ENCODE measurements at places on chromosomes 13 and 19.
A peak's percentile ranks its signal among the peaks of the same experiment; 100 is the strongest.

GRCh38 chr19:50513746-50514345, at the start of gene ASPDH:
Gene ASPDH, minus strand, starts transcription at chr19:50513913. Its CDS starts 90 bp downstream, at chr19:50513823.
- no peak for DNase-seq

GRCh38 chr13:102198418-102199311, 203.2 kb downstream of the FGF14 start:
- no peak for DNase-seq

DNA sequence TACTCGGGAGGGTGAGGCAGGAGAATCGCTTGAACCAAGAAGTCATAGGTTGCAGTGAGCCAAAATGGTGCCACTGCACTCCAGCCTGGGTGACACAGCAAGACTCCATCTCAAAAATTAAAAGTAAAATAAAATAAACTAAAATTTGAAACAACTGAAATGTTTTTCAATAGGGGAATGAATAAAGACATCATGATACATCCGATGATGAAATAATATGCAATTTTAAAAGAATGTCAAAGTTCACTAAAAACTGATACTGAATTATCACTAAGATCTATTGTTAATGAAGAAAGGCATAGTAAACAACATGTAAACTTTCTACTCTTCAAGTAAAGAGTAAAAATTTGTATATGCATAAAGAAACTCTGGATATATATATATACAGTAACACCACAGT, 8.5 kb downstream of the CARD8 start:
- no peak for DNase-seq

- no peak for DNase-seq
Measured at GRCh38 chr19:17180997-17181702, 34.0 kb upstream of the USE1 start.

- no peak for DNase-seq
Measured at GRCh38 chr13:94339116-94339687, 140.3 kb downstream of the DCT start.

DNA sequence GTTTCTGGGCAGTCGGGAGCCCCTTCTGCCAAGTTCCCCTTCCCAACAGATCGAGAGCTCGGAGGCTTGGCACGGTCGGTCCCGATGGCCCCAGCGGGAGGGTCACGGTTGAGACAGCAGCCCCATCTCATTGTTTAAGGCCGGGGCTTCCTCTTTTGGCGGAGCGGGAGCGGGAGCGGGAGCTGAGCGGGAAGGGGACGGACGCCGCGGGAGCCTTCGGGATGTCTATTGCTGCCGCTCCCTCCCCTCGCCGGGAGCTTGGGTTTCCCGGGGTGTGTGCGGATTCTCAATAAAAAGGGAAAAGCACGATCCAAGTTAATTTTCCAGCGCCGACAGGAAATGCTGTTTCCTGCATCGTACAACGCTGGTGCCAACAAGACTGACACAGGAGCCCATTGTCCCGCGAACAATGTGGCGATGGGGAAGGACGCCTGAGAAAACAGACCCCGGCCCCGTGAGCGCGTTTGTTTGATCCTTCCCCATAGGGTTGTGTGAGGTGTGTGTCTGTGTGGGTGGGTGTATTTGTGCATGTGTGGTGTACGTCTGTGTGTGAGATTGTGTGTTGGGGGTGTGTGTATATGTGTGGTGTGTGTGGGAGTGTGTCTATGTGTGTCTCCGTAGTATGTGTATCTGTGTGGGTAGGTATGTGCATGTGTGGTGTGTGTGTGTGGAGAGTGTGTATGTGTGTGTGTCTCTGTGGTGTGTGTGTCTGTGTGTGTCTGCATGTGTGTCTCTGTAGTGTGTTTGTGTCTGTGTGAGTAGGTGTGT, 36.3 kb upstream of the FLT1 start:
- DNase-seq = no peak

- DNase-seq = no peak
Measured at GRCh38 chr13:99507986-99508385, 6.7 kb downstream of the TM9SF2 start.

- no peak for DNase-seq
Measured at GRCh38 chr13:20043207-20043925, 84.8 kb downstream of the ZMYM2 start.

- DNase-seq = no peak
Measured at GRCh38 chr19:36093146-36093662, 17.7 kb upstream of the OVOL3 start.

DNA sequence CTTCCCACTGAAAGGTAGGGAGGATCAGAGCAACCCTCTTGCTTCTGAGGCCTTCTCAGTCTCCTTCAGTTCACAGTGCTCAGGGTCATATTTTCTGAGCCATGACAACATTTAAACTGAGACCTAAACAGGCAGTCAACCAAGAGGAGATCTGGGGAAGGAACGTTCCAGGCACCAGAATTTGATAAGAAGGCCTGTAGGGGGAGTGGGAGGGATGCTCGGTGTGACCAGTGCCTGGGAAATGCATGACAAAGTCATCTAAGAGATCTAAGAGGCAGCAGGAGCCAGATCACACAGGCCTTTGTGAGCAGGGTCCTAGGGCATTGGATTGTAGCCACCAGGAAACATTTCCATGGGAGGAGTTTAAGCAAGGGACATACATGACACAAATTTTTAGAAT, 71.6 kb downstream of the SHISA2 start:
- DNase-seq = no peak

- no peak for DNase-seq
Measured at GRCh38 chr19:47111006-47111621, 2.5 kb downstream of the ZC3H4 start.

DNA sequence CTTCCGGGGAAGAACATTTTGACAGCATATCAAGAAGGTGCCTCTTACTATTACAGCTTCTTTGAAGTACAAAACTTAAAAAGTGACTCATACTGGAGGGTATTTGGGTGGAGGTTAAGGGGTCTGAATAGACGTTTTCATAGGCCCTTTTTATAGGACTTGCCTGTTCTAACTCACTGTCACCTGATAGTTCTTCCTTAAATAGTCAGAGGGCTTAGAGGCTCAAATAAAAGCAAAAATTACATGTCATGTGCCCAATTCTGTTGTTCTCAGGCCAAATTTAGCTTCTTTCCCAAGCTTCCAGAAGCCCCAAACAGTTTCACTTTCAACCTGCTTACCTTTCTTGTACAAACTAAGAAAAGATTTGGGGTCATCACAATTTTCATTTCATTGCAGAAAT, 16.1 kb upstream of the SLC46A3 start:
- DNase-seq = no peak

DNA sequence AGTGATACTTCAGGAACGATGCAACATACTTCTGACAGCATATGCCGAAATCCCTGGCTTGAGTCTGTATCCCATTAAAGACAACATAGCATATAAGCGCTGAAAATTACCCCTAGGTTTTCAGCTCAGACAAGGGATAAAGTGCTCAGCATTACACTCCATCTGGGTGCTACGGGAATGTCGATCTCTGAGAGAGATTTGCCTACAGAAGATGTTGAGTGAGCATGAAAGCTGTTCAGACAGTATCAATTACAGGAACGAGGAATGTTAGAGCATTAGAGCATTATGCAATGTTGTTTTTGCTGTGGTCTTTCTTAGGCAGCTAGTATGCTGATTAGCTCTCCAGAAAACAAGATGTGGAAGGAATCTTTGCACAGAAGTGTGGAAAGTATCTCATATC, 484.5 kb downstream of the LIG4 start:
- DNase-seq = peak; percentile 36

GRCh38 chr13:74090869-74091605, 43.2 kb downstream of the KLF12 start:
- DNase-seq = no peak

DNA sequence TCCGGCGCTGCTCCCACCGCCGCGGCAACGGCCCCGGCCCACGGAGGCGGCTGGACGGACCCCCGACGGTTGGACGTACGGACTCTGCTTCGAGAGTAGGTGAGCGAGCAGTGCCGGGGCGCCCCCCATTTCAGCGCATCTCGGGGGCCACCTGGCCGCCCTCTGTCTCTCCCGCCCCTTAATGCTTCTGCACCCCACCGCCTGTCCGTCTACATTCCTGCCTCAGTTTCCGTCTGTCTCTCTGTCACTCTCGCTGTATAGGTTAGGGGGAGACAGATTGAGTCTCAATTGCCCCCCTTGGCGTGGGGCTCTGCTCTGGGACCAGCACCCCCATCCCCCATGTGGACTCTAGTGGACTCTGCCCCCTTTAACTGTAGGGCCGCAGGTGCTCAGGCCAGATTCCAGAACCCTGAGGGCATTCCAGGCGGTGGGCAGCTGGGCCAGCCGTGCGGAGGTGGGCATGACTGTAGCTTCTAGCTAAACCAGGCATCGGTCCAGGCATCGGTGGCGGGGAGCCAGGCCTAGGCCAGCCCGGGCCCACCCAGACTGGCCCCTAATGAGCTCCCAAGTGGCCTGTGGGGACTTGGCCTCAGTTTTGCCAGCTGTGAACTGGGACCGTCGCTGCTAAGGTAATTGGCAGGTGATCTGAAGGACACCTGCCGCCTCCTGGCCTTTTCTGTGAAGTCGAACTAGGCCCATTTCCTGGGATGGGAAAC, 373 bp downstream of the TNFAIP8L1 start:
- DNase-seq = no peak

GRCh38 chr13:95714142-95714832, 37.3 kb downstream of the DNAJC3 start:
- peak; percentile 26 for DNase-seq

DNA sequence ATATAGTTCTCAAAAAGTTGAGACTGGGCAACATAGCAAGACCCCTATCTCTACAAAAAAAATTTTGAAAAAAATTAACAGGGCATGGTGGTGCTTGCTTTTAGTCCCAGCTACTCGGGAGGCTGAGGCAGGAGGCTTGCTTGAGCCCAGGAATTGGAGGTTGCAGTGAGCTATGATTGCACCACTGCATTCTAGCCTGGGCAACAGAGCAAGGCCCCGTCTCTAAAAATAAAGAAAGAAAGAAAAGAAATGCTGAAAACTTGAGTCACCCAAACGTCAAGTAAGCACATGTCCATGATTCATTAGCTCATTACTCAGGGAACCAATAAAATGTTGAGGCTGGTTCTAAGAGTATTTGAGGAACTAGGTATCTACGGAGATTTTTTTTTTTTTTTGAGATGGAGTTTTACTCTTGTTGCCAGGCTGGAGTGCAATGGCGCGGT, 33.9 kb upstream of the SEMA6B start:
- DNase-seq = no peak
